ENCODE measurements at places on chromosomes 12 and 14.

- no peak for DNase-seq
These were observed 7.0 kb downstream of the CKAP4 start for GRCh38 chr12:106240821-106241220.

DNA sequence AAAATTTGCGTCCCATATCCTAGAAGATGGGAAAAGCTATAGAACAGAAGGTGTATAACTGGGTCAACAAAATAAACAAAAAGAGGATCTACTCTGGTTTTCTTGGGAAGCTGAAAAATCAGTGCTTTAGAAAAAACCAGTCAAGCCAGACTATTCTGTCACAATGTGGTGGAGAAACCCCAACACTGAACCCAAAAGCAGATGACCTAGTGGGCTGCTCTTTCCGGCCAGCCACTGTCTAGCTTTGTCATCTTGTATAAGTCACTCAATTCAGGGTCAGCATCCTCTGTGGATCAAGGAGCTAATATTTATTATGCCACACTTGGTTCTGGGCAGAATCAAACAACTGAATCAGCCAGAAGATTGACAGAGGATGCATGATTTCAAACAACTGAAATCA, 26.6 kb upstream of the TMCC3 start:
- DNase-seq, result no peak

- no peak for DNase-seq
These were observed 4.2 kb downstream of the SOCS4 start for GRCh38 chr14:55031190-55031589.

GRCh38 chr14:95402176-95402575, 82.5 kb upstream of the CLMN start:
- no peak for DNase-seq

DNA sequence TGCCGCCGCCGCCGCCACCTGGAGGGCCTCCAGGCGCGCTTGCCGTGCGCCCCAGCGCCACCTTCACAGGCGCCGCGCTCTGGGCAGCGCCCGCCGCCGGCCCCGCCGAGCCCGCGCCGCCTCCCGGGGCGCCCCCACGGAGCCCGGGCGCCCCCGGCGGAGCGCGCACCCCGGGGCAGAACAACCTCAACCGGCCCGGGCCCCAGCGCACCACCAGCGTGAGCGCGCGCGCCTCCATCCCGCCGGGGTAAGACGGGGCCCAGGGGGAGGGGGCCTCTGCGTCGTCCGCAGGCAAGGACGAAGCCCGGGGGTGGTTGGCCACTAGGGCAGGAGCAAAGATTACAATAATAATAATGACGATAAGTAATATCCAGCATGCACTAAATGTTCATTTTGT, 21.3 kb downstream of the DTX1 start:
- DNase-seq, result no peak

GRCh38 chr14:72723858-72724530, 169.9 kb downstream of the DPF3 start:
- DNase-seq, result no peak

DNA sequence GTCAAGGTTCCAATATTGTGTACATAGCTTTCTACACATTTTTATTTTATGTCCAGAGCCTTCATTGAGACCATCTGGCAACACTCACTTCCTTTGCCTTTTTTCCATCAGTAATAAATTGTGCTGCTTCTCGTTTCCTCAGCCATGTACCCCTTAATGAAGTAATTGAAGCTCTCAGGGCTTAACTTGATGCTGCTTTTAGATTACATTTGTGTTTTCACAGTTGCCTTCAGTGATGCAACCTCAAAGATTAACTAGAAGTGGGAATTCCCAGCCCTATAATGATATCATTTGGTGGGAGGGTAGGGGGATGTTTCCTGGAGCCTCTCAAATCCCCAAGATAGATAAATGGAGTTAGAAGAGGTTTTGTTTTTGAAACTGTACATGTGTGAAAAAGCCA, 80.2 kb upstream of the KRR1 start:
- no peak for DNase-seq

GRCh38 chr14:102408724-102409123, 46.0 kb downstream of the TECPR2 start:
- no peak for DNase-seq
